Brain pericyte (primary cell): ENCODE measurements at places on chromosomes 11 and 22.

DNA sequence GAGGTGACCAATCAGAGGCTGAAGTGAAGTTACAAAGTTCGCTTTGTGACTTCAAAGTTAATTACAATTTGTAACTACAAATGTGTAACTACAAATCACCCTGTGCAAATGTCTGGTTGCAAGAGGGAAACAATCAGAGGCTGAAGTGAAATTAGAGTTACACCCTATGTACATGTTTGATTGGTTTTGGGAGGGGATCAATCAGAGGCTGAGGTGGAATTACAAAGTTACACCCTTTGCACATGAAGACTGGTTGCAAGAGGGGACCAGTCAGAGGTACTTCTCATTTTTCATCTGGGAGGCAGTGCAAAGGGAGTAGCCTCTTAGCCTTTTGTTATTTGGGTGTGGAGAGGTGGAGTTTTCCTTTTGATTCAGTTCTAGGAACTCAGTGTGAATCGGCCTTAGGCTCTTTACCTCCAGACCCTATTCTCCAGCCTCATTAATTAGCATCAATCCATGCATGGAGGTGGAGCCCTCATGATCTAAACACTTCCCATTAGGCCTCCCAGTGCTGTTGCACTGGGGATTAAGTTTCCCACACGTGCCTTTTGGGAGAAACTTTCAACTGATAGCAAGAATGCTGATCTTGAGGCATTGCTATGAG, 291.3 kb upstream of the MTNR1B start:
- DNase-seq: no peak

GRCh38 chr11:124863137-124863825, 2.0 kb upstream of the ROBO3 start:
- DNase-seq: no peak

GRCh38 chr11:16278979-16279378, 77.4 kb downstream of the SOX6 start:
- no peak for DNase-seq

GRCh38 chr11:68838572-68838964, 3.1 kb downstream of the CPT1A start:
- DNase-seq: no peak

DNA sequence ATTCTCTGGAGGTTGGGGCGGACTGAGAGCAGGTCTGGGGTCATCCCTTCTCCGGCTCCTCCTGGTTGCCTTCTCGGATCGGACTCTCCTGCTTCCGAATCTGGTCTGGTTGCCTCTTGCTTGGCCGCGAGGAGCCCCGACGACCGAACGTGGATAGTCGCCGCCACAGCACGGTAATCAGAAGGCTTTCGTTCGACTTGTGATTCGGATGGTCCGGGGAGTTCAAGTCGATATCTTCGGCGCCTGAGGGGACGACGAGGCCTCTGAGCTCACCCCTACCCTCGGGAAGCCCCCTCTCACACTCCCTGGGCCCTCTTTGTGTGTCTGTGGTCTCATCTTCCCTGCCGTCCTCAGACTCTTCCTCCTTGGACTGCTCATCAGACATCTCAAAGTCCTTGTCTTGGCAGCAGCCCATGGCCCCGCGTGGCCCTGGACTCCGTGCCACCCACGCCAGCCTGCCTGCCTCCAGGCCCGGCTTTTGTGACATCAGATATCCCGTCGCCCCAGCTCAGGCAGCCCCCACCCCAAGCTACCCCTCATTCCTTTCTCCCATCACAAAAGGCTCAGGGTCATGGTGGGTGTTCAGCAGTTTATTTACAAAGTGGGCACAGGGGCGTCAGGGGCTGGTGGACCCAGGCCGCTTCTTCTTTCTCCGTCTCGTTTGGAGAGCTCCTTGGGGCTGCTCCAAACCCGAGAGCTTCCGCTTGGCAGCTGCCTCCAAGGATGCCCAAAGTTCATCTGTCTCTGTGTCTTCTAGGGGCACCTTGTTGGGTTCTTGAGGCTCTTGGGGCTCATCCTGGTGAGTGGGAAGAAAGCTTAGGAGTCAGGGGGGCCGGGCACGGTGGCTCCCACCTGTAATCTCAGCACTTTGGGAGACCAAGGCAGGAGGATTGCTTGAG, at the start of gene TEX54:
TSS of gene TEX54 (minus strand) at position 506 of the 899 bp plus-strand sequence.
- peak; percentile 24 for DNase-seq

DNA sequence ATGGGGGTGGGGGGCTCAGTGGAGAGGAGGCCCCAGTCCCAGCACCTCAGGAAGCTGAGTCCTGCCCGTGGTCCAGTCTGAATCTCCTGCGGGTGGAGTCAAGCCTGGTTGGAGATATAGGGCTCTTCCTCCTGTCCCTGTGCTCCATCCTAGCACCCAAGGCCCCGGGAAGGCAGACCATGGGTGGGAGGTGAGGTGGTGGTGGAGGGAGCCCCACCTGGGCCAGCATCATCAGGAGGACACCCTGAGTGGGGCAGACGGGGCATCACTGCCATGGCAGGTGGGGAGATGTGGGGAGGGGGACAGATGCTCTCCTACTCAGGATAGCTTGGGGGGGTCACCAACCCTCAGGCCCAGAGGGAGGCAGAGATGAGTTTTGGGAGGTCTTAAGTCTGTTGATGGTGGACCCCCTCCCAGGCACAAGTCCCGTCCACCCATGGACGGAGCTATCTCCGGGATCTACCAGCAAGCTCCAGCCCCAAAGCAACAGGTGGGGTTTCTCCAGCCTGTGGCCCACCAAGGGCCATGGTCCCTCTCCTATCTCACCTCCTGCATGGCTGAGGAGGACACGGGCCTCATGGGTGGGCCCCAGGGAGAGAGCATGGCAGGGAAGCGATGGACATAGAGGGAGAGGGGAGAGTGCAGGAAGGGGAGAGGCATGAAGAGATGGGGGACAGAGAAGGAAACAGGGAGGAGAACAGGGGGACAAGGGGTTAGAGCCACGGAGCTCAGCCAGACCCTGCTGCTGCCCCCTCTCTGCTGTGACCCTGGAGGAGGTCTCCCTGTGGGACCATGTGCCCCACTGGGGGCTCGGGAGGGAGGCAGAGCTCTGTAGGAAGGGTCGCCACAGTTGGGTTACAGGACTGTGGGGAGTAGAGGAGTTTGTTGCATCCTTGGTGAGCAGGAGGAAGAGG, 1.3 kb downstream of the MRGPRE start:
- no peak for DNase-seq

- DNase-seq: no peak
Observed at GRCh38 chr11:105598371-105598770, 11.5 kb upstream of the GRIA4 start.

DNA sequence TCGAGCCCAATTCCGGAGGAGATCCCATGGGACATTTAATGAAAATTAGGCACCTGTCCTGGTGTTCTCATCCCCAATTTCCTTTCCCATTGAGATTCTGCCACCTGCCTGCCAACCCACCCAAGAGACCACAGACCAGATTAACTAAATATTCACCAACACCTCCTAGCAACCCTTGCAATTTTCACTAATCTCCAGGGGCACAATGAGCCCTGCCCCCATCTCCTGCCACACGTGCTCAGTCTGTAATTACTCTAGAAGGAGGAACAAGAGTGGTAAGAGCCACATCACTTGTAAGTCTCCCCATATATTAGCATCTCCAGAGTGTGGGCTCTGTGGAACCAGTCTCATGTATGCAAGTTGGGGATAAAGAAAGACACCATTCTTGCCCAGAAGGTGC, 38.0 kb downstream of the IL18BP start:
- DNase-seq: no peak

DNA sequence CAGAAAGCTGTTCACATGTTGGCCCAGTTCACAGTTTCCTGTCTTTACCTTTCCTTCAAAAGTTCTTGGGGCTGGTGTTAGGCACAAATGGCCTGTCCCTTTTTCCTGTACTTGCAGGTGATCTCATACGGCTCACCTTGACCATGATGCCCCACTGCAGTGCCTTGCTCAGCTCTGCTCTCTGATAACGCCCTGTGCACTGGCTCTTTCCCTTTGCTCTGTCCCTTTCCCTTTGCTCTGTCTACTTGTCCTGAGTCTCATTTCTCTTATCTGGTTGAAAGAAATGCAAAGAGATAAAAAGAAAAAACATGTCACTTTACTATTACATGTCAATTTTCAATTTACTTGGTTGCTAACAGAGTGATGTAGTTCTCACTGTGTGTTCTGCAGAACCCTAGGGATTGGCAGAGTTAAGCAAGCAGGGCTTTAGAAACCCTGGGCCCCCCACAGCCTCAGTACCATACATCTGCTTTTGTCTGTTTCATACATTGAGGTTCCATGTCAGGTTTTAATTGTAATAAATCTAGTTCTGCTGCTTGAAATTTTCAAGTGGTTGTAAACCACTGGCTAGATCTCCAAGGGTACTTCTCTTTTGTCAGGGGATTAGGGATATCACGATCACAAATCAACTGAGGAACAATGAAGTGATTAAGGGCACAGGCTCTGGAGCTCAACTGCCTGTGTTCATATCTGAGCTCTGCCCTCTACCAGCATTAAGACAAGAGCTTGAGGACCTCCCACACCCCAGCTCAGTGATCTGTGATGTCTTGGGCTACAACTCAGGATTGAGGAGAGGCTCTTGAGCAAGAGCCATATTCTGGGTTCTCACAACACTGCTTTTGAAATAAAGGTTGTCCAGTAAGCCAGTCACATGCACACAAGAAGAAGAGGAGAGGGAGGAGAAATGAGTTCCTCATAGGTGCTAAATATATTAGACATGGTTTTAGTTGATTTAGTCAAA, 16.3 kb upstream of the SORL1 start:
- DNase-seq: no peak

- DNase-seq: no peak
Observed at GRCh38 chr11:110829873-110830272, 117.6 kb upstream of the ARHGAP20 start.

DNA sequence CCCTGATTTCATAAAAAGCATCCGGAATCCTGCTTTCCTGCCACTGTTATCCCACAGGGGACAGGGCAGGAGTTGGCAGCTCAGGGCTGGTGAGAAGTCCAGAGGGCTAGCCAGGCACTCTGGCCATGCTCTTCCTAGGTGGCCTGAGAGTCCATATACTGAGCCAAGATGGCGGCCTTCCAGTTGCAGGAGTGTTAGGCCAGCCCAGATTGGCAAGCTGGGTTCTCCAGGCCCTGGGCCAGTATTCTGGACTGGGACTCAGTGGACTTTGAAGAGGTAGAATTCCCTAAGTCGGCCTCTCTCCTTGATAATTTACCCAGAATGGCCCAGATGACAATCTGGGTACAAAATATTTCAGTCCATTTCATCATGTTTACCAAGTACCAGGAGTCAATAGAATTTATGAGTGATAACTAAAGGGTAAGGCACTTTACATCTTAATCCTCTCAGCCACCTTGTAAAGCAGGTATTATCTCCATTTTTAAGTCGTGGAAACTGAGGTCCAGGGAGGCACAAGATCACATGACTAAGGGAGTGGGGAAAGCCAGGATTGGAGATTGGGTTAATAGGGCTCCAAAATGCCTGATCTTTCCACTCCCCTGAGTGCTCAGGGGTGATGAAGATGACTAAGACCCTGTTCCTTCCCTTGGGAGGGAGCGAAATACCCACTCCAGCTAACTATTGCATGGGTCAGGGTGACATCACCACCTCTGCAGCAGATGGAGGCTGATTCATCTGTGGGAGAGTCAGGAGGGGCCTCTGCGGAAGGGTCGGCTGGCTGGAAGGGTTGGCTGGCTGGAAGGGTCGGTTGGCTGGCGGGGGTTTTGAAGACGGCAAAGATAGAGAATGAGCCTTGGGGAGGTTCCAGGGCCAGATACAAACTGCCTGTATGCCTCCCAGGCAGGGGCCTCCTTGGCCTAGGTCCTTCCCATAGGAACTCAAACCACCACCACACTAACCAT, 1.2 kb upstream of the MICALL1 start:
- DNase-seq: peak; percentile 83

GRCh38 chr11:8593455-8593854, 573 bp downstream of the STK33 start:
- DNase-seq: no peak

DNA sequence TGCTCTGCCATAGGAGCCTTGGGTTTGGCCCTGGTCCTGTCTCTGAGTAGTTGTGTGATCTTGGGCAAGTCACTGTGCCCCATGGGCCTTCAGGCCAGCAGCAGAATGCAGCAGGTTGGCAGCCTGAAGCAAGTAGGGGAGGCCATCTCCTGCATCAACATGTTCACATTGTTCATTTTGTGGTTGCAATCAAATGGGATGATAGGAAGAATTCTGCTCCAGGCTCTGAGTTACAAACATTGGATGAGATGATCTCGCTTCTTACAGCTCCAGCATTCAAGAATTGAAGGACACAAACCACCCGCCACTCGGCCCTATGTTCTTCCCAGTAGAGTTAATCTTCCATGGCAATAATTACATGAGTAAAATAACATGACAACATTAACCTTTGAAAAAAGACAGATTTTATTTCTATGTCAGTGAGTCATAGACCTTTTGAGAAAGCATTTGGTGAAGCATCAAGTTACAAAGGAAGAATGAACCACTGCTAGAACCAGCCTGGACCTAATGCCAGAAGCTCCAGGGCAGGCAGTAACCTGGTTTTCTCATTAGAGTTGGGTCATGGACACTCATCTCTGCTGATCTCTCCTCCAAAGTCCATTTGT, 308.3 kb upstream of the NCAM1 start:
- DNase-seq: no peak

GRCh38 chr11:124656774-124657630, 16.5 kb downstream of the SIAE start:
- no peak for DNase-seq

- DNase-seq: no peak
Observed at GRCh38 chr11:126214841-126215240, 3.3 kb downstream of the FAM118B start.

DNA sequence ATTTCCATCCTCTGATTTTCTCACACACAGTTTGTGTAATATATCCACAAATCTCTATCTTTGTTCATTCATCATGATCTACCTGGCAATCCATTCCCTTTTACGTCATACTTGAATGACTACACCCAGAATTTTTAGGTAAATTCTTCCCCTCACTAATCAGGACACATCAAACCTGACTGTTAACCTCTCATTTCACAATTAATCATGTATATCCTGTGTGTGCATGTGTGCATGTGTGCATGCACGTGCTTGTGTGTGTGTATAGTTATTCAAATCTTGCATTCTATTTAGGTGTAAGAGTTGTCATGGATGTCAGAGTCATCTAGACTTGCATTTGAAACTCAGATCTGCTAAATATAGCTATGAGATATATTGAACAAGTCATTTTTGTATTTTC, 130.4 kb downstream of the KIF18A start:
- DNase-seq: no peak

GRCh38 chr11:102920118-102920684, 35.3 kb downstream of the MMP13 start:
- DNase-seq: no peak

DNA sequence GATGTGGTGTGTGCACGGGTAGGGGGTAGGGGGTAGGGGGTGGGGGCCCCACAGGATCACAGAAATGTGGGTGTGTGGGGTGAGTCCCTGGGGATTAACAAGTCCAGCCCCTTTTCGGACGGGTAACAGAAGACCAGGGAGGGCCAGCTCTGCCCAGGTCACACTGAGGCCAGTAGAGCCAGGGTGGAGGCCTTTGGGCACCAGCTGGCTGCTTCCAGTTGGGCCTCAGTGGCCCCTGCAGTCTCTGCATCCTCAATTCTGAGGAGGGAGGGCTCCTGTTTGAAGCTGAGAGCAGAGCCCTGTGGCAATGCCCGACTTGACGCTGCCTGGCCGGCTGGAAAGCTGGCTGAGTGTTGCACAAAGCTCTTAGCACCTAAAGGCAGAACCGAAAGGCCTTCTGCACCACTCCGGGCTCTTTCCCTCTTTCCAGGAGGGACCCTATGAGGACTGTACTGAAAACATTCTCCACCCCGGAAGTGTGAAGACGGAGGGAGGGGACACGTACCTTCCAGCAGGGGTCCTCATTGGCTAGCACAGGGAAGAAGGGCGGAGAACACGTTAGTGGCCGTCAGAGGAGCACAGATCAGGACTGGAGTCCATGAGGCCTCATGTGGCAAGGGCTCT, 120.4 kb downstream of the PHF21B start:
- DNase-seq: no peak
